ENCODE measurements at places on chromosomes 5 and 9.

- DNase-seq = no peak
Measured at GRCh38 chr5:51860532-51861018, 477.3 kb downstream of the ISL1 start.

- no peak for DNase-seq
Measured at GRCh38 chr5:138583984-138584637, 8.9 kb upstream of the HSPA9 start.

- no peak for DNase-seq
Measured at GRCh38 chr9:26535151-26535550, 357.5 kb downstream of the CAAP1 start.

GRCh38 chr5:170280011-170280493 lies 17.5 kb downstream of the LCP2 start:
- DNase-seq = no peak

DNA sequence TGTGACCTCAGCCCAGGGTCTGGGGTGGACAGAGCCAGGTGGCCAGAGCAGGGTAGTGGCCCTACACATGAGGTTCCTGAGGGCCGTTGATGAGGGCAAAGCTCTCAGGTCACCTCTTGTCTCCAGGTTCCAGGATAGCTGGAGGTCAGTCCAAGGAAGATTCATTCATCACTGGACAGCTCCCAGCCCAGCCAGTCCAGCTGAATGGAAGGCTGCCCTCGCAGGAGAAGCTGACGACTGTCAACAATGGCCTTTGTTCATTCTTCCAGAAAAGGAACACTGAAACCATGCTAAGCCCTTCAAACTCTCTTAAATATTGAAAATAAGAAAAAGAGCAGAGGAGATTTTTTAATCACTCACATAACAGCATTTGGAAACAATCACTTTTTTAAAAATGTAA lies 169.7 kb upstream of the TBCA start:
- DNase-seq = no peak

DNA sequence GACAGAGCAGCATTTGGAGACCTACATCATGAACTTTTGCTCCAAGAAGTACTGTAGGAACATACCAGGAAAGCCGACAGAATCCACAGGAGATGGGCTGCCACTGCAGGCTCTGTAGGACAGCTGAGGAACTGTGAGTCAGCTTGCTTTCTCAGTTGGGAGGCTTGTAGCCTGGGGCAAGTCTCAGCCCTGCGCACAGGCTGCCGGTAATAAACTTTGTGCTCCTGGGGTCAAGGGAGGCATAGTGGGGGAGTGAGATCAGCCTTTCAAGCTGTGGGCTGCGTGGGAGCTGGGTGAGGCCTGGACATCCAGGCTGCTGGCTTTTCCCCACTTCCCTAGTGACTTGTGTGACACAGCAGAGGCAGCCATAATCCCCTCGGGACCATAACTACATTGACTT lies 718.0 kb upstream of the CDH10 start:
- no peak for DNase-seq

GRCh38 chr9:84238652-84239051 lies 101.9 kb downstream of the SLC28A3 start:
- DNase-seq = no peak

DNA sequence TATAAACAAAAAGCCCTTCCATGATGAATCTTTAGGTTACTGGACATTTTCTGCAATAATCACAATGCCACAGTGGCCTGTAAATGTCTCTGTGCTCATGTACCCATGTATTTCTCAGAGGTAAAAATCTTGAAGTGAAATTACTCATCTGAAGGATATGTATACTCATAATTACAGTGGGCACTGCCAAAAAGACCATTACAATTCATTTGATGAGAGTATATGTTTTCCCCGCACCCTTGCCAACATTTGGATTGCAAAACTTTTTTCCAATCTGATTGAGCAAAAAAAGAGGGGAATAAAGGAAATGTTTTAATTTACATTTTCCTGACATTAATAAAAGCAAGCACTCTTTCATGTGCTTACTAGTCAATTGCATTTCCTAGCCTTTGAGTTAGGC lies 110.5 kb downstream of the EPB41L4A start:
- no peak for DNase-seq

DNA sequence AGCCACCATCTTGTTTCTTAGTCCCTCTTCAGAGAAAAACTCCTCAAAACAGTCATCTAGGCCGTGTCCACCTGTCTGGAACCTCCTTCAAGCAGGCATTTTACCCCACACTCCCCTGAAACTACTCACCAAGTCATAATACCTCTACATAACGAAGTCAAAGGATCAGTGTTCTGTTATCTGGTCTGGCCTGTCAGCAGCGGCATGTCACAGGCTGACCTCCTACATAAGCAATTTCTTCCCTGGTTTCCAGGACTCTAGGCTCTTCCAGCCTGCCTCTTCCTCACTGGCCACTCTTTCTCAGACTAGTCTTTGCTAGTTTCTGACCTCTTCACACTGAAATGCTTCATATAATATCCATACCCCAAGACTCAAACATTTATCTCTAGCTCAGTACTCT lies 72.2 kb downstream of the SPTLC1 start:
- DNase-seq = no peak

DNA sequence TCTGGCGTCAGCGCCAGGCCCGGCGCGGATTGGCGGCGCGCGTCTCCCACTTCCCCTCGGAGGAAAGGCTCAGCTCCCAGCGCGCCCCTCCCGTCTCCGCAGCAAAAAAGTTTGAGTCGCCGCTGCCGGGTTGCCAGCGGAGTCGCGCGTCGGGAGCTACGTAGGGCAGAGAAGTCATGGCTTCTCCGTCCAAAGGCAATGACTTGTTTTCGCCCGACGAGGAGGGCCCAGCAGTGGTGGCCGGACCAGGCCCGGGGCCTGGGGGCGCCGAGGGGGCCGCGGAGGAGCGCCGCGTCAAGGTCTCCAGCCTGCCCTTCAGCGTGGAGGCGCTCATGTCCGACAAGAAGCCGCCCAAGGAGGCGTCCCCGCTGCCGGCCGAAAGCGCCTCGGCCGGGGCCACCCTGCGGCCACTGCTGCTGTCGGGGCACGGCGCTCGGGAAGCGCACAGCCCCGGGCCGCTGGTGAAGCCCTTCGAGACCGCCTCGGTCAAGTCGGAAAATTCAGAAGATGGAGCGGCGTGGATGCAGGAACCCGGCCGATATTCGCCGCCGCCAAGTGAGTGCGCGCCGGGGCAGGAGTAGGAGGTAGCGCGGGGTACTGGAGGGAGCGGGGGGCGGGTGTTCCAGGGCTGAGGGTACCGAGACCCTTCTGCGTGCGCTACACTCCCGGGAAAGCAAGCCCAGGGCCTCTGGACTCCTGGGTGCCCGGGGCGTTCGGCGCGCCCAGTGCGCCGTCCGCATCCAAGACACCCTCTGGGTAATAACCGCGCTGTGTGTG lies at the start of gene MSX2:
TSS of gene MSX2 (plus strand) at position 99 of the 777 bp plus-strand sequence. CDS start at position 177, 78 bp downstream.
- DNase-seq = no peak

DNA sequence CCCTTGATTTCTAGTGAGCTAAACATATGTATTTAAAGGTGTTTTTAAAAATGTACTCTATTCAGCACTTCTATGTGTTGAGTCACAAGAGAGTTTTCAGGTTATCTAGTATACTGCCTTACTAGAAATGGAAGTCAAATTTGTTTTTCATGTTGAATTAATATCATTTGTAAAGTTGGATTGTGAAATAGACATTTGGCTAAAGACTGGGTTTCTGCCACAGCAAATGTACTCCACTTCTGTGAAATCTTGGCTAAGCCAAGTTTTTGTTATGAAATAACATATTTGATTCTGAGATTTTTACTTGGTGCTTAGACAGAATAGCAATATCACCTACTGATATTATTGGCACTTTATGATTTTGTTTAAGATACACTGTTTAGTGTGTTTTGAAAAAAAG lies 106.0 kb downstream of the CWC27 start:
- no peak for DNase-seq

GRCh38 chr5:129656952-129657351 lies 90.9 kb upstream of the MINAR2 start:
- DNase-seq = no peak

DNA sequence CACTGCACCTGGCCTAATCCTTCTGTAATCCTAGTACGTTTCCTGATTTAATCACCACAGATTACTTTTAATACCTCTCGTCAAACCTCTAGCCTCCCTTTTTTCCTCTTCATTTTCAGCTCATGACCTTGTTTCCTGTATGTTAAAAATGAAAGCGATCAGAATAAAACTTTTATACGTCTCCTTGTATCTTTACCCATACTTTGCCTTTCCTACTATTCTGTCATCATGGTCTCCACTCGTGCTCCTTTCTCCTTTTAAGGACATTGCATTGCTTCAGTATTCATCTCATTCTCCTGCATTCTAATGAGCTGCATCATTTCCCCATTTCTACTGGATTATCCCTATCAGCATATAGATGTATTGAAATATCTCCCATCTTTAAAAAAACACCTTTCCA lies 8.5 kb downstream of the CDC42SE2 start:
- no peak for DNase-seq

- no peak for DNase-seq
Measured at GRCh38 chr5:141095263-141095641, 837 bp downstream of the PCDHB2 start.

DNA sequence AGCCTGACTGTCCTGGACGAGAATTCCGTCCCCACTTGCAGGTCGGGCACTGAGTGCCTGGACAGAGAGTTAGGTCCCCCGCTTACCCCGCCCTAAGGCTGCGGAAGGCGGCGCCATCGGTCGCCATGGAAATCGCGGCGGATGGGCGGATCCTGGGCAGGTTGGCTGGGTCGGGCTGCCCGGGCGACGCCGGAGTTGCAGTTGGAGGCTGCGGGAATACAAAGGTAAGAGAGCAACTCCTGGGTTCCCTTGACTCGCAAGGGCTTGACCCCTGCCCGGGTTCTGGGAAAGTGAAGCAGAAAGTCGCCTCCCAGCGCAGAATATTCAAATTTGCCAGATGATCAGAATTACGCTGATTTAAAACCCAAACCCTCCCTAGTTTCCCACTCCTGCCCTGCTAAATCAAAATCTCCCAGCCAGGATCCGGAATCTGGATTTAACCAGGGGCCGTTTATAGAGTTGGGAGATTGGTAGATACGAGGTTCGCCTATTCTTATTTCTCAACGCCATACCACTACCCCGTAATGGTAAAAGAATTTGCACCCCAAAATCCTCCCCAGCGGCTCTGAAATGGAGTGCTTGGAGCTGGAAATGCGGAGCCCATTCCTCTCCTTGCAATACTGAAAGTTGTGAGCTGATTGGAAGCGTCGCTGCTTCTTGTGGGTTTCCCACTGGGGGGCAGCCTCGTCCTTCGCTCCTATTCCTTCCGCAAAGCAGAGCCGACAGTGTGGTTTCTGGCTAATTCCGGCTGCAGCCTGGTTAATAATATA lies 156.4 kb upstream of the RASEF start:
- DNase-seq = peak; percentile 49

DNA sequence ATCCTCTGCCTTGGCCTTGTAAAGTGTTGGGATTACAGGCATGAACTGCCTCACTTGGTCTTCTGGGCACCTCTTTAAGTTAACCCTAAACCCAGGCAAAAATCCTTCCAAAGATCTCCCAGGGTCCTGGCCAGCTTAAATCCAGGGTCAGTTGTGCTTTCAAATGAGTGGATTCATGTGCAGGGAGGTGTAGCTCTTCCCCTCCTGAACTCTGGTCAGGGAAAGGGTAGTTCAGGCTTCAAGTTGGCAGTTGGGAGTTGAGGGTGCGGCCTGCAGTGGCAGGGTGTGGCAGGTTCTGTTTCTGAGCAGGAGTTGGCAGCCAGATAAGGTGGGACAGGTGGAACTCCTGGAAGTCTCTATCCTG lies 3.6 kb downstream of the HNRNPAB start:
- no peak for DNase-seq

DNA sequence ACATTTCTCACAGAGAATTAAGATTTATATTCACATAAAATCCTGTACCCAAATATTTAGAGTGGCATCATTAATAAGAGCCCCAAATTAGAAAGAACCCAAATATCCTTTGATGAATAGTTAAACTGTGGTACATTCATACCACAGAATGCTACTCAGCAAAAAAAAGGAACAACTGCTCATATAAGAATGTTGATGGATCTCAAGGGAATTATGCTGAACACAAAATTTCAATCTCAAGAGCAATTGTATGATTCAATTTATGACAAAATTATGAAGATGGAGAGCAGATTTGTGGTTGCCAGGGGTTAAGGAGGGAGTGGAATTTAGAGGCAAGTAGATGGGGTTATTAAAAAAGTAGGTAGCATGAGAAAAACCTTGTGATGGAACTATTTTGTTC lies 4.5 kb upstream of the PAIP1 start:
- DNase-seq = no peak
